ENCODE measurements at places on chromosomes 6 and 20. TPM values are rescaled to one million over a fixed set of nuclear protein-coding genes. Genes with fewer than 3 reads are reported as not detected.
A peak's percentile ranks its signal among the peaks of the same experiment; 100 is the strongest.

The FGD2 gene
- total RNA-seq, result not detected

DNA sequence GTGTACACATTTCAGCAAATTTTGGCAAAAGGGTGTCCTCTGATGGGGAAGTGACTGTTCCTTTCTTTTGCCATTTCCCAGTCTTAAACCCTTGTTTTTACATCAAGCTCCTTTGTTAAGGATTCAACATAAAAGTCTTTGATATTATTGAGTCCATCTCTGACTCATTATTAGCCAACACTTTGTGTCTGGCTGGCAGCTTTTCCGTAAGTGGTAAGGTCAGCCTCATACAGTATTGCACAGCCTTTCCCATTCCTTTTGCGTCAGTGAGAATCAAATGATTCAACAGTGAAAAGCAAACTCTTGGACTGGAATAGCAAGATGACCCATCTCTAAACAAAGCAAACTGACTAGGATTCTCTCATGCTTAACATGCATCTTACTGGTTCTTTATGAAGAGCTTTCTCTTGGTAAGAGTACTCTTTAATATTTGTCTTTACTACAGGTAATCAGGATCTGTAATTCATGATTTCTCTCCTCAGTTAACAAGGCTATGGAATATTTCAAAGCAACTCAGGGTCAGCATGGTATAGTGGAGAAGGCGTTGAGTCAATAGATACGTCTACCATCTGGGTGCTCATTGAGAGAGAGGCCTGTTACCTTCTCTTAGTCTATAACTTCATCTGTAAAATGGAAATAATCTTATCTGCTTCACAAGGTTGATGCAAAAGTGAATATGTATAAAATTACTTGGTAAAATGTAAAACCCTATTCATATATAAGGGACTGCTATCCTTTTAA, 183.6 kb downstream of the PRL start:
- peak; percentile 98 for DNase-seq

DNA sequence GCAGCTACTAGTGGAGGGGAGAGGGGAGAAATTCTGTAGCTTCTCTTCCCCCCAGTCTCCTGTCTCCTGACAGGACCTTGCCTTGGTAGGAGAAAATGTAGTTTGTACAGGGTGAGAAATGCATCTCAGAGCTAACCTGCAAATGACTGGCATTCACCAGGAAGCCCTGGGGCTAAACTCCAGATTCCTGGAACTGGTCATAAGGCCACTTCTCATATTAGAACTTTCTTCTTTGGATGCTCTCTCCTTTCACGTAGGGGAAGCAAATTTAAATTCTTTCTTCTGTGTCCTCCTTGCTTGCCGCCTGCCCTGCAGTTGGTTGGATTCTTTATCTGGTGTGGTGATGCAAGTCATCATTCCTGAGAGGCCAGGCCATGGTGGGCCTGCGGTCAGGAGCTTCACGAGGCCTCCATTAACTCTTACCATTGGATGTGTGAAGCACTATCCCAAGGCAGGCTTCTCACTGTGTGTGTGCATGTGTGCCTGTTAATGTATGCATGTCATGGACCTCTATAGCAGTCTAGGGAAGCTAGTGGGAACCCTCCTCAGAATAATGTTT, 182.0 kb downstream of the PHF3 start:
- no peak for DNase-seq

DNA sequence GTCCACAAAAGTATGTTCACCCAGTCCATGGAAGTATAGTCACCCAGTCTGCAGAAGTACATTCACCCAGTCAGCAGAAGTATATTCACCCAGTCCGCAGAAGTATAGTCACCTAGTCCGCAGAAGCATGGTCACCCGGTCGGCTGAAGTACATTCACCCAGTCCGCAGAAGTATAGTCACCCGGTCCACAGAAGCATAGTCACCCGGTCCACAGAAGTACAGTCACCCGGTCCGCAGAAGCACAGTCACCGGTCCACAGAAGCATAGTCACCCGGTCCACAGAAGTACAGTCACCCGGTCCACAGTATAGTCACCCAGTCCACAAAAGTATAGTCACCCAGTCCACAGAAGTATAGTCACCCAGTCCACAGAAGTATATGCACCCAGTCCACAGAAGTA, 8.8 kb downstream of the TCFL5 start:
- no peak for DNase-seq

The SPATS1 gene
- not detected for total RNA-seq

DNA sequence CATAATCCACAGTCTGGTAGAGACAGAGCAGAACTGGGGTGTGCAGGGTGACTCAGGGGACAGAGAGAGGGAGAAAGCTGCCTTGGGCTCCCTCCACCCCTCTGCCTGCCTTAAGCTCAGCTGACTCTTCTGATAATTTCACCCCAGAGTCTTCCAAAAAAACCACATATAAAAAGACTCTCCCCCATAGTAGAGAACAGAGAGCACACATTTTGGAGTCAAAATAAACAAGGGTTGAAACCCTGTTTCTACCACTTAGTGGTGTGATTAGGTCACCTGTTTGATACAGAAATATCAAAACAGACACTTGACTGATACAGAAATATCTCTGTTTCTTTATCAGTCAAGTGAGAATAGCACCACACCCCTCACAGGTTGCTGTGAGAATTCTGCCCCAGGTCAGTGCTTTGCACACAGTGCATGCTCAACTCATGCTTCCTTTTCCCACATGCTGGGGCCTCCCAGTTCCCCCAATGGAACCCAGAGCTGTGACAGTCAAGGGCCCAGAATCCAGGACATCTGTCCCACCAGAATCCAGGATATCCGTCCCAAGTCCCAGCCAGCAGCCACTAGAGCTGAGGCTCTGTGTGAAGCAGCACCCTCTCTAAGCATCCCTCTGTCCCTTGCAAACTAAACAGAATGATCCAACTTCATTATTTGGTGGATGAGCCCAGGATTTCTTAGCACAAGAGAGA, 1.2 kb downstream of the TREML2 start:
- no peak for DNase-seq

DNA sequence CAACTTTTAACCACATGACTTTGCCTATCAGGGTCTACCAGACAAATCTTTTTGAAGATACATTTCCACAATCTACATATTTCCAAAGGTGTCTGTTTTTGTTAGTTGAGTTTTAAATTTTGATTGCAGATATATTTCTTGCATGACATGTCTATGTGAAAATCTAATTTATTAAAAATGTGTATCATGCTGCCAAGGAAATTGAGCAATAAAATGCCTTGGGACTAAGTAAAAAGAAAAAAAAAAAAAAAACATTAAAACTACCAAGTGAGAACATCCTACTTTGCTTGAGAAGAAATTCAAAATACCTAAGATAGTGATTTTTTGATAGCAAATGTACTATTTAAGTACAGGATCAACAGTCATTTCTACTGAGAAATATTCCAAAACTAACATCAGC, 17.7 kb downstream of the SLC17A5 start:
- DNase-seq, result no peak

DNA sequence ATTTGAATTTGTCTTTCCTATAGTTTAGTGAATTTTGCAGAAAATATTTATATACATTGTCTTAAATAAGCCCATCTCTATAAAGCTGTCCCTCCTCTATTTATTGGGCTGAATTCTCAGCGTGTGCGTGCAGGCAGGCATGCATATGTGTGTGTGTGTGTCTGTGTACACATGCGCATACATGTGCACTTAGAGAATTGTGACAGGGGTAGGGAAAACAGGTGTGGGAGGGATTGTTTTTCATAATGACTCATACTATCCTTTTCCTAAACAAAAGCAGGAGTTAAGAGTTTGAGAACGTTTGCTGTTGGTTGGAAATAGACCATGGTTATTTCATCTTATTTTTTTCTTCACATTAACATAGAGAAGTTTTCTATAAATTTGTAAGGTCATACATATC, 43.4 kb upstream of the FABP7 start:
- DNase-seq, result no peak

DNA sequence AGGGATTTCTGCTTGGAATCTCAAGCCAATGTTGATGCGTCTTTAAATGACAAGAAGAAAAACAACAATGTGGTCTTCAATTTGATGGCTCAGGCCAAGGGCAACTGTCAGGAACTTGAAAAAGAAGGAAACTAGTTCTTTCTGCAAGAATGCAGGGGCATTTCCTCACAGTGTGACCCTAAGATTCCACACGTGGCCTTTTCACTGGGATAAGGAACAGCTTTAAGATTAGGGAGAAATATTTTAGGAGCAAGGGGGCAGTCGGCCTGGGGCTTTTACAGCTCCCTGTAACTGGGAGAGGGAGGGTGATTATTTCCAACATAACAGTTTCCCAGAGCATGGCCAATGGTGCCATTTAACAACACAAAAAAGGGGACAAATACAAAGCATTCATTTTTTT, 39.4 kb upstream of the MRPS10 start:
- peak; percentile 32 for DNase-seq

GRCh38 chr20:17940224-17940971, 28.2 kb downstream of the SNX5 start:
- no peak for DNase-seq

DNA sequence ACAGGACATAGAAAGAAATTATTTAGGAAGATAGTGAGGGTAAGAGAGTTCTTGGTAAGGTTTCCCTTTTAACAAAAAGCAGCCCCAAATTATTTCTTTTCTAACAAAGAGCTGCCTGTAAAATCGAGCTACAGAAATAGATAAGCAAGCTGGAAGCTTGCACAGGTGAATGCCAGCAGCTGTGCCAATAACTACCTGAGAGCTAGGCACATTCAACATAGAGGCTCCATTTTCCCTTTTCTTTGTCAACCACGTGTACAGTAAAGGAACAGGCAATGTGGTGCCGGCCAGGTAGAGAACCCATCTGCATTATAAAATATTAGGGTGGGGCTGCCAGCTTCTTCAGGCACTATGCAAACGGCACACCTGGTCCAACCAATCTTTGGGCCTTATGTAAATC, 341.6 kb upstream of the JAG1 start:
- no peak for DNase-seq

GRCh38 chr20:25629816-25630499, 6.1 kb upstream of the NANP start:
- DNase-seq, result no peak

The HMGCLL1 gene
- not detected for total RNA-seq

The LTA gene
- total RNA-seq, result not detected

The DLL1 gene
- 2.0 TPM for total RNA-seq

The RNASET2 gene
- 10.7 TPM for total RNA-seq

GRCh38 chr6:105594821-105595220, 191.9 kb upstream of the PREP start:
- DNase-seq, result no peak

GRCh38 chr6:133435065-133435728, 194.0 kb downstream of the EYA4 start:
- DNase-seq, result no peak

- no peak for DNase-seq
These were observed 31.3 kb downstream of the C20orf203 start for GRCh38 chr20:32642257-32643046.

DNA sequence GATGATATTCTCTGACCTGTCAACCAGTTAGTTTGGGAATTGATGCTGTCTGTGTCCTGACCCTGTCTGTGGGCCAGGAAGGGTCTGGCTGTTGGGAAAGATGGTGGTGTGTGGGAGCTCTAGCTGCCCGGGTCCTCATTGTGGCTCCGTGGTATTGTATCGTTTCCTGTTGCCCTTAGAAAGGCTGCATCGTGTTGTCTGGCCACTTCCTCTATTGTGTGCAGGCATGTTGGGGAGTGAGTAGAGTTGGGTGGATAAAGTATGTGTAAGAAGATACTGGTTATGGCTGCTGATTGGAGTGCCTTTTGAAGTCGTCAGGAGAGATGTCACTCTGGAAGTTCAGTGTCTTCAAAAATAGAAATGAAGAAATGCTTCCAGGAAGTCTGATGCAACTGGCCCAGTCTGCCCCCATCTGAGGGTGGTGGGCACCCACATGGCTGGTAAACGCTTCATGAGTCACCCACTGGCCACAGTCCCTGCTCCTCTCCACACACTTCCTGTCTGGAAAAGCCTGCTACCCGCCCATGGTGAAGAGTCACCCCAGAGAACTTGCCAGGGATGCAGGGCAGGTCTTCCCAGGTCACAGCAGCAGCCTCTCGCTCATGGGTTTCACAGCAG, 27.9 kb downstream of the PPARD start:
- peak; percentile 83 for DNase-seq

DNA sequence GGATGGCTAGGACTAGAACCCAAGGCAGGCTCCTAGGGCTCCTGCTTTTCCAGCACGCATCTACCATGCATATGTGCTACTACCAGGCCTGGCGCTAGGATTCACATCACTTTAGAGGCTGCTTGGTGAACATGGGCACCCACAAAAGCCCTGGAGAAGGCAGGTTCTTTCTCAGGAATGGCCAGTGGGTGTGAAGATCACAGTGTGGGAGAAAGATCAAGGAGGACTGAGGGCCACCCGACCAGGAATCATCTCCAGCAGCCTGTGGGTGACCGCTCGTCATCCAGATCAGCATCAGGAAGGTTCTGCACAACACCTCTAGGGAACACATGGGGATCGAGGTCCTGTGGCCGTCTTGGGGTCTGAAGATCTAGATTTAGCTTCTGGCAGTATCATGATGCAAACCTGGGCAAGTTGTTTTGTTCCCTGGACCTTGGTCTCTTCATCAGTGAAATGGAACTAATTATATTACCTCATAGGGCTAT, 27.3 kb downstream of the SRSF3 start:
- DNase-seq, result no peak

GRCh38 chr20:40192081-40192480, 497.0 kb downstream of the MAFB start:
- DNase-seq, result no peak

The ZC3H12D gene
- total RNA-seq, result not detected

The PPP1R3G gene
- 0.09 TPM for total RNA-seq

- DNase-seq, result no peak
These were observed 102.7 kb downstream of the TSHZ2 start for GRCh38 chr20:53074811-53075314.

- no peak for DNase-seq
These were observed 79.2 kb downstream of the STXBP5 start for GRCh38 chr6:147283460-147283859.

DNA sequence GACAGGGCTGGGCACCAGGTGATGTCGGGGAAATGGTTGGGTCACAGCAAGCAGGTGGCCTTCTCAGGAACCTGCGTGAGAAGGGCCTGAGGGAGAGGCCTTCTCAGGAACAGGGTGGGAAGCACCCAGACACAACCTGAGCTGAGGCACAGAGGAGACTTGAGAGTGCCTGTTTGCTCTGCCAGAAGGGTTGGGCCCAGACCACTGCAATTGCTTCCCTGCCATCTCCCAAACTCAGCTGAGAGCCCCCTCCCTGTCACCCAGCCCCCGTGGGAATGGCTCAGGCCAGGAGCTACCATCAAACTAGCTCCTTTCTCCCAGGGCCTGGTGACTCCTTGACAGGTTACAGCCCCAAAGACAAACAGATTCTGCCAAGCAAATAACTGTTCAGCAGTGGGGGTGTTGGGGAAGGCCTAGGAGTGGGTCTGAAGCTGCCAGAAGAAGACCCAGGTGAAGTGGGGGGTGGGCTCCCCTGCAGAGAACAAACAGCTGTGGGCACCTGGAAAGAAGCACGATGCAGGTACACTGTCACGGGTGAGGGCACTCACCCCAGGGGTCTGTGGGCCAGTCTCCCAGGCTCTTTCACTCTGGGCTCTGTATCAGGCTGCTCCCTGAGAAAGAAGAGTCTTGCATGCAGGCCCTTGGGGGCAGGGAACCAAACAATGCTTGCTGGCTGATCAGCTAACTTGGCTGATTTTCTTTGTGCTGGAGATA, 30.4 kb upstream of the SPDEF start:
- no peak for DNase-seq

The SAMD5 gene
- total RNA-seq, result 4.6 TPM

The ZSWIM3 gene
- total RNA-seq, result 4.4 TPM

The GJA10 gene
- total RNA-seq, result not detected

- peak; percentile 66 for DNase-seq
These were observed 36.7 kb downstream of the POU3F2 start for GRCh38 chr6:98871057-98871456.

The PGC gene
- total RNA-seq, result not detected

The MYLK2 gene
- 2.7 TPM for total RNA-seq

- DNase-seq, result no peak
These were observed 9.5 kb upstream of the CDKN1A start for GRCh38 chr6:36669002-36669401.
